Muscle of arm (tissue), 14 donors: ENCODE measurements at places on chromosomes 7 and 10.
A peak's percentile ranks its signal among the peaks of the same experiment; 100 is the strongest.

DNA sequence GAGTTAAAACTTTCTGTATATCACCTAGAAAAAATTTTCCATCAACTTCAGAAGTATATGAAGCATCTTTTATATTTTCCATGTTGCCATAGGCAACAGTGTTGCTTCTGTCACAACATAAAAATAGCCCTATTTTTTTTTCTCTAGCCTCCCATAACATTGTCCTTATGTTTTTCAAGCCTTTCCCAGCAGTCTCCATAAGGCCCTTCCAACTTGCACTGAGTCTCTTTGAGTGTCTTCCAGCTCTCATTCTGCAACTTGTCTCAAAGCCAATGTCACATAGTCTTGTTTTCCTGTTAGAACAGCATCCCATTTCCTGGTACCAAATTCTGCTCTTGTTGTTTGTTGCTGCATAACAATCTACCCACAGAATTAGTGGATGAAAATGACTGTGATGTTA is 1055.5 kb upstream of the GHITM start:
- DNase-seq, result peak; percentile 73

DNA sequence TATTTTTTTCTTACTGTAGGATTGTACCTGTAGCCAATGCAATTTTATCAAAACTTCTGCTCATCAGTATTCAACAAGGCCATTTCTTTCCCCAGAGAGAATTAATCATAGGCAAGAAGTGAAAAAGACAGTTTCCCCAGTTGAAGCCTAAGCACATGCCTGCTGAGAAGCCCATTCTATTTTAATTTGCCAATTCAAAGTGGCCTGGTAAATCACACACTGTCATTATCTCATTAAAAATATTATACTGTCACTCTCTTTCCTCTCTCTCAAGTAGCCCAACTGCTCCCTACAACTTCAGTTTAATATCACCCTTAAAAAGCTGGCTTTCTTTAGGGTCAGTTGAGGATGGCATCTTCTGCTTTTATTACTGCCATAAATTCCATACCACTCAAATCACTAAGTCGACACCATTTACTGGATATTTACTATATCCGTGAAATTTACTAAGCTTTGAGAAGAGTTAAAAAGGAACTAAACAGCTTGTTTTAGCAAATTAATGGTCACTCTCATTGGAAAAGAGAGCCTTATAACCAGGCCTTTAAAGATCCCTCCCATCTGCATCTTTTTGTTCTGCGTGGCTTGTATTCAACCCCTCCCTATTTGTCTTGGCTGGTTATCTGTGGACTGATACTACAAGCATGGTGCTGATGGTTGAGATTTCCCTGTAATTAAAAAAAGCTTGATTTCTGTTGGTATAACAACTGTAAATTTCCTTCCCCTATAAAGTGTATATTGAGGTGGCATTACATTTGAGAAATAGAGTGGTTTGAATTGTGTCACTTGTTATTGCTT is 30.6 kb downstream of the COL28A1 start:
- no peak for DNase-seq

DNA sequence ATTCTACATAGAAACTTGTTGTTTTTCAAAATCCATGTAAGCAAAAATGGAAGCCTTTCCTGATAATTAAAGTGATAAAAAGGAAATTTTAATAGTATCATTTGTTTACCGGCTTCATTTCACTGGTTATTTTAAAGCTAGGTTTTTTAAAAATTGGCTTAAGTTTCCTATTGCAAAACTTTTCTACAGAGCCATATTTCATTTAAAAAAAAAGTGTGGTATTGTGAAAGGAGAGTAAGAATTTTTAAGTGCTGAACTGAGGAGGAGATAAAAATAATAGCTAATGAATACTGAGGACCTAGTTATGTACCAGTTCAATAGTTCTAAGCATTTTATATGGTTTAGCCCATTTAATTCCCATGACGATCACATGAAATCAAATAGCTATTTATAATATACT is 172.2 kb upstream of the COL1A2 start:
- no peak for DNase-seq

- DNase-seq, result no peak
Observed at GRCh38 chr7:56026538-56026937, 24.7 kb downstream of the PSPH start.

DNA sequence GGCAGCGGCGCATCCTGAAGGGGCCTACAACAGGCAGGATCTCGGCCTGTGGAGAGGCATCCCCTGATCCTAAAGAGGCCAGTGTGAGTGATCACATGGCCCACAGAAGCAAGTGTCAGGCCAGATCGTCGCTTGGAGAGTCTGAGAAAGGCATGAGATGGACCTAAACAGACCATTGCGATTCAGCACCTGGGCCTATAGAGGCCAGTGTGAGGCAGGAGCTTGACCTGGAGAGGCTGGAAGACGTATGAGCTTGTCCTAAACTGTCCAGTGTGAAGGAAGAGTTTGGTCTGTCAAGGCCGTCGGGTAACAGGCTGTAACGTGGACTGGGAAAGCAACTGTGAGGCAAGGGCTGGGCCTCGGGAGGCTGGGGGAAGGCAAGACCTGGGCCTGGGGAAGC is 172.6 kb downstream of the TPST1 start:
- DNase-seq, result no peak

GRCh38 chr7:112798274-112799159 is 8.3 kb upstream of the TMEM168 start:
- no peak for DNase-seq

DNA sequence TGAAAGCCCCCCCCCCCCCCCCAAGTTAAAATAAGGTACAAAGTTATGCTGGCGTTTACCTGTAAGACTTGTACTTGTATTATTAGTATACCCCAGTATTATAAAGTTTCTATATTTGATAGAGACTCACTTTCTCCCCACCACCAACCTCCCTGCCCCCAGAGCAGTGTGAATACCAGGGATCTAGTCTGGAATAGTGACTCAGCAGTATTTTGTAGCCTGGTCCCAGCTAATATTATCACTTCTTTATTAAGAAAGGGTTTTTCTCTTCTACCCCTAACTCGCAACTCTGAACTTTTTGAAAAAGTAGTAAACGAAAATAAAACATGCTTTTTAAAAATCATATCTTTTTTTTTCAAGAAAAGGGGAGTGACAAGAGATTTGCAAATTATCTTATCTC is 26.7 kb downstream of the GLI3 start:
- no peak for DNase-seq

DNA sequence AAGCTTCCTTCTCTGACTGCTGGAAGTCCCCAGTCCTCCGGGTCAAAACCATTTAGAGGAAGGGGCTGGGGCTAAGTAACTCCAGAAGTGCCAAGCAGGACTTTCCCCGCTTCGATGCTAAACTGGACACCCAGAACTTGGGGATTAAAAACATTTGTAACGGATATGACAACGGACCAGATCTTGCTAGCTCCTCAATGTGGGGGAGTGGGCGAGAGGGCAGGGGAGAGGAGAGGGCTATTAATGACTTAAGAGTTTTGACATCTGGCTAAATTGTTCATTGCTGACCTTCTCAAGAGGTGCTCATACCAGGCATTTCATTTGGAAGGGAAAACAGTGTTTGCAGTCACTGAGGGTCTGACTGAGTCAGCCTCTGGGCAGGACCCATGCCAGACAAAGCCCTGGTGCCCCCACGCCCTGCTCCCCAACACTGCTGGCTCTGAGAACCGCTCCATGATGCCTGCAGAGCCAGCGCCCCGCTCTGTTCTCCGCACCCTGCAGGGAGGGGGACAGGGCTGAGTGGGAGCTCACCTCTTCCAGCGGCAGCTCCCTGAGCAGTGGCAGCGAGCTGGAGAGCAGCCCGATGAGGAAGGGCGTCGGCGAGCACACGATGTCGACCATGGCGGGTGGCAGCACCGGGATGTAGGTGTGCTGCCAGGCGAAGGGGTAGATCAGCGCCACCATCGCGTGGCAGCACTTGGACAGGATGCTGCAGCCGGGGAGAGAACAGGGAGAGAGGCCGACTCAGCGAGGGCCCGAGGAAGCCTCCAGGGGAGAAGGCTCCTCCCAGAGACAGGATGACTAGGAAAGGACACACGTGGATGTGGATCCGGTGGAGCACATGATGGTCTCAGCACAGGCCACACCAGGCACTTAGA is 47.7 kb upstream of the MKRN1 start:
- no peak for DNase-seq

DNA sequence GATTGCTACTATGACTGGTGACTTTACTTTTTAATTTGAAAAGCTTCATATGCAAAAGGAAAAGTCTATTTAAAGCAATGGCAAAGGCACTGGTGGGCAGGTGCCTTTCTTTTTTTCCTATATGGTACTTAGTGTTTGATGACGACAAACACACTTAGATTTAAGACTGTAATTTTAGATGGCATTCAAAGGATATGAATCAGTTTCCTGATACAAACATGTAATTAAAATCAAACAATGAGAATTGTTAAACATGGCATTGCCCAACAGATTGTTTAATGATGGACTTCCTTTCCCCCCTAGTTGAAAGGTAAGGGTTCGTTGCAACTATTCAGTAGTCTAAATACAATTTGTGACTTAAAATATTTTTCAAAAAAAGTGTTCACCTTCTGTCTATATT is 106.5 kb upstream of the SEMA3C start:
- no peak for DNase-seq

DNA sequence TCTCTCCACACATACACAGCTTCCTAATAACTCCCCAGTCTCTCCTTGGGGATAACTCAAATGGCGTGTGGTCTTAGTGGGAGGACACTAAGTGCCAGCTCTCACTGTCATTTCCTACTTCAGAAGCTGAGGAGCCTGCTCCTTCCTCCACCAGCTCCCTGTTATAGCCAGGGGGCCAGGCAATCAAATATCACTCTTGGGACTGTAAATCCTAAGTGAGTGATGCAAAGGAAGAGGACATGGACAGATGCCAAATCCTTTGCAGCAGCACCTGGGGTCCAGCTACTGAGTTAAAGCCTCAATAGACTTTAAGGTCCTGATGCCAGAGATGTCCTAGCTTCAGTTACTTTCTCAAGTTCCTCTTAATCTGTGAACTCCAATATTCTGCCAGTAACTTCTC is 34.1 kb downstream of the SEM1 start:
- DNase-seq, result no peak

DNA sequence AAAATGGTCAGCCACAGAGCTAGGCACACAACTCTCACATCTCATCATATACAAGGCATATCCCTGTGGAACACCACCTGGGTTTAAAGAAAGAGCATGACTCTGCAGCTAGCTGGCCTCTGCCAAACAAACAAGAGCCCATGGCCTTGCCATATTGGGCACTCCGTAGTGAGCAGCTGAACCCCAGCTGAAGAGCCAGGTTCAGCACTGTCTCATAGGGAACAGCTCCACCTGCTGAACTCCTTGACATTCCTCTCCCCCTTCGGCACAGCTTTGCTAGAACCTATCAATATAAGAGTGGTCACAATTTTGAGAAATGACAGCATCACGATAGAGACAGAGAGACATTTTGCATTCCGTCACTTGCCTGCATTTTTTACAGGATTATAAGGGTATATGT is 20.0 kb downstream of the SORCS1 start:
- DNase-seq, result no peak

DNA sequence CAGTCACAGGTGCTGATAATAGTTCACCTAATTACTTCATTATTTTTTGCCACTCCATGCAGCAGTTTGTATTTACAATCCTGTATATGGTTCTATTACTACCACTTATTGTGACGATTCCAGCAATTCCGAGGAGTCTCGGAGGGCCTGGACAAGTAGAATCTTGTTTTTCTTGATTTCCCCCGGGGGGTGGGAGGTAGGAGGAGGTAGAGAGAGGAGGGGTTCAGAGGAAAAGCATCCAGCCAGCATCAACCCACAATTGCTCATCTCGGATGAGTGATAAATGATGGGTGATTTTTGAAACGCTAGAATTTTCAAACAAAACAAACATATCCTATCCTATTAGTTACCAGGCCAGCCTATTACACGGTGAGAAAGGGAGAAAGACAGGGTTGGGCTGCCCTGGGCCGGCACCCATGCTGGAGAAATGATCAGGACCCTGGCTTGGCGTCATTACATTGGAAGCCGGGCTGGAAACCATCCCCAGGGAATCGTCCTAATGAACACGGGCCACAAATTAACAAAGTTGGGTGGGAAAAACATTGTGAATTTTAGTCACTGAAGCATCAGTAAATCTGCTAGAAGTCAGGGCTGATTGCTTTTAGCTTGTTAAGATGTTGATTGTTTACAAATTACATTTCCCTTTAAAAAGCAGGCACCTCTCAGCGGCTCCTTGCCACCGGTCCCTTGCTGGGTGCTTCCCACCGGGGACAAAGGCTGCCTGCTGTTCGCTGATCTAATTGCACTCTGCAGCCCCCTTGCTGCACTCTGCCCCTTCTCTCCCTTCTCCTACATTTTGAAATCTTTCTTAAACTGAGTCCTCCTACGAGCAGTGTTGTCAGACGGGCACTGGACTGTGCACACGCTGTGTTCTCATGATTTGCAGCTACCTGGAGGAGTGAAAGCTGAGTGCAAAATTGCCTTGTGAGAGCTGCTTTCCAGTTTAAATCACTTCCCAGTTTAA is 95.5 kb downstream of the FAM204A start:
- no peak for DNase-seq

GRCh38 chr10:31759124-31759798 is 169.4 kb downstream of the ARHGAP12 start:
- DNase-seq, result no peak

- peak; percentile 11 for DNase-seq
Observed at GRCh38 chr7:22008087-22008486, 62.4 kb upstream of the CDCA7L start.

GRCh38 chr7:138195151-138195571 is 118.9 kb downstream of the AKR1D1 start:
- DNase-seq, result no peak

DNA sequence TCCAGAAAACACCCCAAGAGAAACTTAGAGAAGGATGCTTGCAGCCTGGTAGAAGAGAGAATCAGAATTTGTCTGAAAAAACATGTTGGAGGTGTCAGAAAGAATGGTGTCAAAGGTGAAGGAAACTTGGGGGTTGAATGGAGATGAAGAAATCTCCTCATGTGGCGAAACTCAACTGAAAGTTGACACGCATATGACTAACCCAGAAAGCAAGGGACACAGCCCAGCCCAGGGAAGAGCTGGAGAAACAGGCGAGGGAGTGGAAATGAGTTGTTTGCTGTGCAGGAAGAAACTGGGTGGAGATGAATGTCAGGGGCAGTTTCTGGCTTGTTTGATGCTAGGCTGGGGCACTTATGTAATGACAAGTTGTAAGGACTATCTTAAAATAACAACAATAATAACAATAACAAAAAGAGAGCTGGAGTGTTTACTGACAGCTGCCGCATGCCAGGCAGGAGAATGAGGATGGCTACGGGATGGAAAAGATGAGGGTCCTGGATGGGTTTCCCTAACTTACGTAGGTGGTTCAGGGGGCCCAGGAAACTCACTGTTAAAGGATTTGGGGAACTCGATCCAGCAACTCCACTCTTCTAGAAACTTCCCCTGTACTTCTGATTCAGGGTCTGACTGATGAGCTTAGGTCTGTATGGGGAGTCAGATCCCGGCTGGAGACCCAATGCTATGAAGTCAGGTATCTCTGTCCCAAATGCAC is 57.4 kb downstream of the MAP3K8 start:
- DNase-seq, result no peak

DNA sequence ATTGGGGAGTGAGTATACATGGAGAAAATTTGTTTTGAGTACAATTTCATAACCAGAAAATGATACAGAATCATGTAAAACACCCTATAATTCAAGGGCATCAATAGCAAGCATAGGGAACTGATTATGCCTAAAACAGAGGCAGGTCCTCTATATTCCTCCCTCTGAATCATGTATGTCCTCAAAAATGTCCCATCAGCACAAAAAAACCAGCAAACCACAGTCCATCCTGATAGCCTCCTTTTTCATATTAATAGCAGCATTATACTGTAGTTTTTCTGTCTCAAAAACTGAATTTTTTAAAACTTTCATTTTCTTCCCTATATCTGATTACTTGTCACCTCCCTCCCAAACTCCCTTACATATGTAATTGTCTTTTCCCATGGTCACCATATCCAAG is 1057.3 kb downstream of the CNTNAP2 start:
- no peak for DNase-seq
